Activated T-cell treated with anti-CD3 and anti-CD28 coated beads for 48 hours (primary cell): ENCODE measurements at places on chromosomes 7 and 10.

- no peak for DNase-seq
Observed at GRCh38 chr7:6205971-6206660, 66.3 kb downstream of the CYTH3 start.

- no peak for DNase-seq
Observed at GRCh38 chr7:30595436-30596013, 847 bp downstream of the GARS1 start.

DNA sequence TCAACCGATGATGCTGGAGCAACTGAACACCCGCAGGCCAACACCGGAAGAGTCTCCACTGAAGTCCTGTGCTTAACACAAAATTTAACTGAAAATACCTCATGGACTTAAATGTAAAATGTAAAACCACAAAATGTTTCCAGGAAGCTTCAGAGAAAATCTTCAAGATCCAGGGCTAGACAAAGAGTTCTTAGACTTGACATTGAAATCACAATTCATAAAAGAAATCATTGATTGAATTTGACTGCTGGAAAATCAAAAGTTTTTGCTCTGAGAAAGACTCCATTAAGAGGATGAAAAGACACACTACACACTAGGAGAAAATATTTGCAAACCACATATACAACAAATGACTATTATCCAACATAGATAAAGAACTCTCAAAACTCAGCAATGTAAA, 234.7 kb upstream of the PPP2R2D start:
- DNase-seq = no peak

- DNase-seq = no peak
Observed at GRCh38 chr10:94777886-94778458, 15.5 kb downstream of the CYP2C19 start.

- DNase-seq = no peak
Observed at GRCh38 chr10:1153805-1154351, 97.7 kb downstream of the WDR37 start.

- DNase-seq = no peak
Observed at GRCh38 chr10:69411476-69411875, 5.2 kb downstream of the TACR2 start.

DNA sequence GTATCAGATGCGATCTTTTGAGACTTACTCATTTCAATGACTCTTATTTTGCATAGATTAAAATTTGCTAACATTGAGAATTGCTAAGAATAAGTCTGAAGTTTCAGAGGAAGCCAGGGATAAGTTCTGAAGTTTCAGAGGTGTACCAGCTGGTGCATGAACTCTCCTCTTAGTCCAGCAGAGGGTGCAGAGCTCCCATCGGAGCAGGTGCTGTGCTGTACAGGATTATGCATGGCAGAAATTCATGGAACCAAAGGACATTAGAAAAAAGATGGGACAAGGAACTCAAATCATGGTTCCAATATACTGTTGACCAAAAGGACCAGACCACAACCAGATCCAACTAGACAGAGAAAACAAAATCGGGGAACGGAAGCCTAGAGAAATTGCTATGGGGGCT, 41.9 kb downstream of the MGAM2 start:
- DNase-seq = no peak

DNA sequence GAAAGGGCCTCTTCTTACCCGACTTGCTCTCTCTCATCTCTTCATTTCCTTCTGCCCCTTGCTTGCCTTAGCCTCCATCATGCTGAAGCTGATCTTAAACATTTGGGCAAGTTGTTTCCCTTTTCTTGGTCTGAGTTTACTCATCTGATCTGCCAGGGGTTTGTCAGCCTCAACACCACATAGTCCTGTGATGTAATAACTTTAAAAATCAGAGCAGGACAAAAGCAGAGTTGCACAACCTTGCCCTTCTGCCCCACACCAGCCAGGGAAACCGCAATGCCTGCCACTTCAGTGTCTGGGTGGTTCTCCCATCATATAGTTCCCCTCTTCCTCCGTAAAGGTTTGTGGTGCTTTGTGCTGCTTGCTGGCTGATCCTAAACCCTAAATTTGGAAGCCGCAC, 9.9 kb upstream of the LIPM start:
- no peak for DNase-seq
